Neural cell (in vitro differentiated cells): ENCODE measurements at places on chromosomes 7 and 10. TPM values are rescaled to one million over a fixed set of nuclear protein-coding genes. Genes with fewer than 3 reads are reported as not detected.

Gene LRIT1
- polyA plus RNA-seq = not detected in 2 replicates

Gene NKX1-2
- polyA plus RNA-seq = 0.16 and 0.19 TPM in 2 replicates

Gene FBXO24
- 0.52 and 1.5 TPM in 2 replicates for polyA plus RNA-seq

Gene C7orf57
- not detected in 2 replicates for polyA plus RNA-seq

Gene AKR1C8
- 0.54 TPM in 1 of 2 replicates, not detected in the other for polyA plus RNA-seq

Gene SSC4D
- polyA plus RNA-seq = 2.5 TPM in 1 of 2 replicates, not detected in the other

Gene ASAH2
- 4.3 and 20.8 TPM in 2 replicates for polyA plus RNA-seq
